ENCODE measurements at places on chromosomes 6 and 20.

GRCh38 chr6:165244524-165245247 lies 64.7 kb downstream of the C6orf118 start:
- no peak for DNase-seq

- peak; percentile 53 for DNase-seq
Observed at GRCh38 chr6:132648356-132648755, 10.6 kb downstream of the TAAR1 start.

GRCh38 chr20:22905658-22906057 lies 129.5 kb upstream of the SSTR4 start:
- DNase-seq, result peak; percentile 1

DNA sequence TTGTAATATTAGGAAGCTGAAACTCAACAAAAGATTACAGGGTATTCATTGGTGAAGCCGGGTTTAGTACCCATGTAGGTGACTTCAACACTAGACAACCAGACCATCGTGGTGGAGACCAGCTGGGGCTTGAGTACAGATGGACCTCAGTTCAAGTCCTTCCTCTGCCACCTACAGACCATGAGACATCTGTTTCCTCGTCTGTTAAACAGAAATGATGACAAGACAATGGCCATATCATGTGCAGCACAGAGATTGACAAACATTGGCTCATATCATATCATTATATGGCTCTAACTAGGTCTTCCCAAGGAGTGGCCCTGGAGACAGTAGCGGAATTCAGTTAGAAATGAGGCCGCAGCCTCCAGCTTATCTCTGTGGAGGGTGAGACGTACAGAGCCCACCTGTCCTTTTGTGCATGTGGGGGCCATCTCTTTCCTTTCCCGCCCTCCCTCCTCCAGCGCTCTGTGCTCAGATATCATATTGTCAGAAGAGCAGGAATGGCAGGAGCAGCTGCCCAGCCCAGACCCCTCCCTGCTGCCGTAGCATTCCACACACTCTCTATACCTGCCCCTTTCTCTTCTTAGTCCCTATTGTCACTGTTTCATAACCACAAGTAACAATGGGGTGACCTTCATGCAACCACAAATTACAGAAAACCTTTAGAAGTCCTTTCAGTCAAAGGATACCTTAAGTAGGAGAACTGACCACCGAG lies 75.1 kb downstream of the LY86 start:
- DNase-seq, result no peak

GRCh38 chr6:31651602-31652191 lies 764 bp downstream of the BAG6 start:
- no peak for DNase-seq

Measured in GM12864 (cell line).